Ureter (tissue), 1 donor: ENCODE measurements at places on chromosomes 1 and 21.

DNA sequence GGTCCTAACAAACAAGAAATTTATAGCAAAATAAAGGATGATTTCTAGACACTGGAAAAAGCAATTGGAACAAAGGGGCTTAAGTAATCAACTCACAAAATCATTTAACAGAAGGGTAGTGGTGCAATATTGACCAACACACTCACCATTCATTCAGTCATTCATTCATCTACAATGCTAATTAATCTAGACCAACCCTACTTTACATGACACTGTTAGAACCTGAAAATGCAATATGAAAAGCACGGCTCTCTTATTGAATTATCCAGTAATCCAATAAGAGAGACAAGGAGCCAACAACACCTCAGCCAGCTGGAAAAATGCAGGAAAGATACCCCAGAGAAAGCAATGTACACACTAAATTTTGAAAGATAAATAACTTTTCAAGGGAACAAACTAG is 310.8 kb upstream of the NR5A2 start:
- no peak for DNase-seq

GRCh38 chr1:117894078-117894477 is 35.3 kb downstream of the GDAP2 start:
- DNase-seq, result no peak

DNA sequence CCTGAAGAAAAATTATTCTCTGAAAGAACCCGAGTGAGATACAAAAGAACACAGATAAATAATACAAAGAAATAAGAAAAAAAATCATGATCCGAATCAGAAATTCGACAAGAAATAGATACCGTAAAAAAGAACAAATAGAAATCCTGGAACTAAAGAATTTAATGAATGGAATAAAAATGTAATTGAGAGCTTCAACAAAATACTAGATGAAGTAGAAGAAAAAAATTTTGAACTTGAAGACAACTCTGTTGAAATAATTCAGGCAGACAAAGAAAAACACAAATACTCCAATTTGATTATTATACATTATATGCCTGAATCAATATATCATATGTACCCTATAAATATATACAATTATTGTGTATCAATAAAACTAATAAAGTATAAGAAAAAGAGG is 4.8 kb upstream of the OR6F1 start:
- DNase-seq, result no peak

DNA sequence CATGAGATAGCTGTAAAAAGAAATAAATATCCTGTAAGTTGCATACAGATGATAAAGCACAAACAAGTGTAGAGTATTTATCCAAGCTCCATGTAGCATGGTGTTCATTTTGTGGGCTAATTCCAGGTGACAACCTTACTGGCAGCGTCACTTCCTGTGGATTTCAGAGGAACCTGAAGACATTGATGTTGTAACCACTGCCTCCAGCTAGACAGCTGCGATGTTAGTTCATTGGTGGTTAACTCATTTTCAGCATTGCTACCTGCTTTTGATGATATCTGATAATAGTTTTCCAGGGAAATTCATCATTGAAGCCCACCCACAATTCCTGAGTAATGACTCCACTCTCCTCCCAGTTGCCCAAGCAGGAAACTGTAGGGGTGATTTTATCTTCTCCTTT is 3.0 kb downstream of the HSD3B1 start:
- DNase-seq, result no peak

DNA sequence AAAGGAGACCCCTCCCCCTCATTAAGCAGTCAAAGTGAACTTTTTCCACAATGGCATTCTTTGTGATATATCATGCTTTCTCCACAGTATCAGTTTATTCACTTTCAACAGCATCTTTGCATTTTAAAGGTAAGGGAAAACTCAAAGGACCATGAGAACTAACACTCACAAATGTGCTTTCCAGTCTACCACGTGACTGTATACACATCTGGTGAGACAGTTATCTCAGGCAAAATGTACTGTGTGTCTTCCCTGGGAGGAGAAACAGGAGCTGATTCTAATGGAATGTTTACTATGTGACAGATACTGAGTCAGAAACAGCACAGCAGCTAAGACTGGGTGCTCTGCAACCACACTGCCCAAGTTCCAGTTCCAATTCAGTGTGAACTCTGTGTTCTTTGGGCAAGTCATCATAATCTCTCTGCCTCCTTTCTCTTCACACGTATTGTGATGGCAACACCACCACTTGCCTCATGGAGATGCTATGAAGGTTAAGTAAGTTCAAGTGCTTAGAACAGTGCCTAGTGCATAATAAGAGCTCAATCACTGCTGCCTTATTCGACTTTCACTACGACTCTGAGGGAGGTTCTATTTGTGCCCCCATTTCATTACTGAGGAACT is 79.0 kb downstream of the SLC45A1 start:
- peak; percentile 41 for DNase-seq

DNA sequence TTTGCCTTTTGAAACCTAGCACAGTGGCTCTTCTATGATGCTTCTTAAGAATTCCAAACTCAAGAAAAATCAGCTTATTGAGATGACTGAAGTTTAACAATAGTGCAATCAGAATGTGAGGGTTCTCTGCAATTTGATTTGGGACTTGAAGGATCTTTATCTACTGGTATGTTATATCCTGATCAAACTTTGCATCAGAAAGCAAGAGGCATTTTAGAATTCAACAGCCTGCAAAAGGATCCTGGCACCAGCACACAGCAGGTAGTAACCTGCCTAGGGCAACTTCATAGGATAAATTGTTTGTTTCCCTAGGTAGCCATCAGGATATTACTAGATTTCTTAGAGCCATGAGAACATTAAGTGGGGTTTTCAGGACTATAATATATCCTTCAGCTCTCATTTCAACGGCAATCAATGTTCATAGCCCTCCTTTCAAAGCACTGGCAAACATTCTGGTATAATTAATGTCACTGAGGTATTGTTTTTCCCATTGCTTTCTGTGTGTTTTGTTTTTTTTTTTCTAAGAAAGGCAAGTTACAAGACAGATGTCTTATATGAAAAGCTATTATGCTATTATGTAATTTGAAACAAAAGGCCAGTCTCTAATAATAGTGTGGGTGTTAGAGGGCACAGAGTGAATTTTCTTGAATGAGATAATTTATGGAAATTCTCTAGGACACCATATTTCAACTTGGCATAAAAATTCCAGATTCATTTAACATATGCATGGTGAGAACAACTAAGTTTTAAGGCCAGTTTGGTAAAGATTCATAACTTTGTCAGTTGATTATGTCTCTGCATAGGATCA is 34.5 kb downstream of the NTNG1 start:
- no peak for DNase-seq

- DNase-seq, result no peak
These were observed 24.6 kb downstream of the MAPKAPK2 start for GRCh38 chr1:206709322-206709721.

- DNase-seq, result no peak
These were observed 91.2 kb upstream of the NGF start for GRCh38 chr1:115429241-115429640.

GRCh38 chr1:167173516-167174184 is 47.0 kb upstream of the POU2F1 start:
- no peak for DNase-seq

- no peak for DNase-seq
These were observed 12.0 kb upstream of the CASZ1 start for GRCh38 chr1:10808441-10808840.

GRCh38 chr1:159889202-159889601 is 10.8 kb downstream of the CFAP45 start:
- DNase-seq, result no peak

DNA sequence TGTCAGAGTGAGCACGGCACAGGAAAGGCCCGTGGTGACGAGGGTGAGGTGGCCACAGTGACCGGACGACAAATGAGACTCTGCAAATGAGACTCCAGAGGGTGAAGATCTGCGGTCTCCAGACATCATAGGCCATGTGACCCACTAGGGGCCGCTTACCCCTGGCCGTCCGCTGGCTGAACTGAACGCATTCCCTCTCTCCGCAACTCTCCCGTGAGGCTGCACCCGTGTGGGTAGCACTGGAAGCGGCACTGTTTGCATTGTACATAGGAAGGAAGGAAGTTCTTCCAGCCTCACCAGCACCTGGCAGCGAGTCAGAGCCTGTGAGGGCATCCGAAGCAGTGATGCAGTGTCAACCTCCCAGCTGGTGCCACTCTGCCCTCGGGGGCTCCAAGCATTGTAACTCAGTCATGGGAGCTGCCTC is 23.6 kb upstream of the SPSB1 start:
- DNase-seq, result no peak

GRCh38 chr1:219476116-219476515 is 136.8 kb downstream of the ZC3H11B start:
- DNase-seq, result no peak

GRCh38 chr21:46100906-46101305 is 3.0 kb downstream of the COL6A2 start:
- DNase-seq, result no peak

DNA sequence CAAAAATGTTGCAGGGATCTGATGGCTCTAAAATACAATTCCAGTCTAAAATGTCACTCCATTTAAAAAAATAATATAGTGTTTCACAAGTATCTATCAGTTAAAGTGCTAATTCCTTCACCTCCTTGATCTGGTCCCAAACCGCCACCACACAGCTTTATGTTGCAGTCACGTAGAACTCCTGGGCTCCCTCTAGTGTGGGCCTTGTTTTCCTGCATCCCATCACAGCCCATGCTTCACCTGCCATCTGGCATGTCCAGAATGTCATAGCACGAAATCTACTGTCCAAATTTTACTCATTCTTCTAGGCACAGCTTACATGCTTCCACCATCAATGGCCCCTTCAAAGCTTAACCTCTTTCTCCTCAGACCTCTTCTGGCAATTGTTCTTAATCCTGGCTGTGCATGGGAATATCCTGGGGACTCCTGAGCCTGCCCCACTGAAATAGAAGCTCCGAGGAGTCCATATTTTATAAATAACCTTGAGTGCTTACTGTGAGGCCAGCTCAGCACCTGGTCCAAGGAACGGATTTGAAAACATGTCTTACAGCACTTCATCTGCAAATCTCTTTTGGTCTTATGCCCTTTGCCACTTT is 15.5 kb downstream of the FYB2 start:
- DNase-seq, result no peak

GRCh38 chr1:119729044-119729443 is 17.3 kb downstream of the PHGDH start:
- DNase-seq, result no peak

- no peak for DNase-seq
These were observed 115.1 kb downstream of the HIVEP3 start for GRCh38 chr1:41803656-41804055.

DNA sequence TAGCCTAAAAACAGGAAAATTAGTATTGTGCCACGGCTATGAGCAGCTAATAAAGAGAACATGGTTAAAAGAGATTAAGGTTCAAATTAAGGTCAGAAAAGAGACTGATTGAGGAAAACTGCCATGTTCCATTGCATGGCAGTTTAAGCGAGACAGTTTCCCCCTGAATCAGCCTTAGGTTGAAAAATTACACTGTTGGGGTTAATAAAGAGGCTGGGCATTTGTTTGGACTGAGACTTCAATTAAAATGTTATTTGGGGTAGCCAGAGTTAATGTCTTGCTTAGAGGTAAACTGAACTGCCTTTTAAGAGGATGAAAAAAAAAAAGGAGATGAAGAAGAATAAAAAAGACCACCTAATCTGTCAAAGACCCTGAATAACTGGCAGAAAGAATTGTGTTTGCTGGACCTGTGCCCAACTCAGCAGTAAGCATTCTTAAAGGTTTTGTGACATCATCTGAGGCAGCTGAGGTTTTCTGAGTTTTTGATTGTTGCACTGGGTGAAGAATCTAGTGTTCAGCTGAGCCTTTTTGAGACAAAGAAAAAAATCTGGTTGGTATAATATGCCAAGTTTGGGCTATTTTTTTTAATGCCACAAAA is 17.7 kb upstream of the PROX1 start:
- no peak for DNase-seq

DNA sequence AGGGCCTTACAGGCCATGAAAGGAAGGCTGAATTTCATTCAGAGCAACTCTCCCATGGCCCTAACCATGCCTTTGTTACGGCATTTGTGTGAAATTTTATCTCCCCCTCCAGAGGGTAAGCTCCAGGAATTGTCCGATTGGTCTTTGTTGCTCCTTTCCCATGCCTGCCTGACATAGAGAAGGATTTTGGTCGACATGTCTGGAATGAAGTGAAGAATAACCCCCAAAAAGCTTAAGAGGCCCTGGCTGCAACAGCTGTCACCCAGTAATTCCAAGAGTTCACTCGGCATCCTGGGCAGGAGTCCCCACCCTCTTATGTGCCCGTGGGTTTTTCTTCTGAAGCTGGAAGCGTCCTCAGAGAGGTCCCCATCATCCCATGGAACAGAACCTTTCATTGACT is 20.6 kb downstream of the CDA start:
- DNase-seq, result no peak

GRCh38 chr1:185693654-185694053 is 40.5 kb upstream of the HMCN1 start:
- DNase-seq, result no peak

GRCh38 chr1:20153000-20153418 is 13.9 kb downstream of the PLA2G2F start:
- peak; percentile 62 for DNase-seq

DNA sequence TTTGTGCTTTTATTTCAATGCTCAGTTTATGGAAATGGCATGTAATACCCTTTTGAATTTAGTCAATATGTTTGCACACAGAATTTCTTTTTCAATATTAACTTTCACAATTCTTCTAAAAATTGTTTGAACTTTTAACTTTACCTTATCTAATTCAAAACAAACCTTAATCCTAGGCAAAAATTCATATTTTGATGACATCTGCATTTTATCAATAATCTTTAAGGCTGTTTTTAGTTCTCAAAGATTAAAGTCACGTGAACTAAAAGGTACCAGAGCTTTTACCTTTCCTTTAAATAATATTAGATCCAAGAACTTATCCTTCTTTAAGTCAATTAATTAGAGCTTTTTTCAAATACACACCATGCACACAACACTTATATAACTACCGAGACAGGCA is 218.9 kb upstream of the NCAM2 start:
- DNase-seq, result no peak

DNA sequence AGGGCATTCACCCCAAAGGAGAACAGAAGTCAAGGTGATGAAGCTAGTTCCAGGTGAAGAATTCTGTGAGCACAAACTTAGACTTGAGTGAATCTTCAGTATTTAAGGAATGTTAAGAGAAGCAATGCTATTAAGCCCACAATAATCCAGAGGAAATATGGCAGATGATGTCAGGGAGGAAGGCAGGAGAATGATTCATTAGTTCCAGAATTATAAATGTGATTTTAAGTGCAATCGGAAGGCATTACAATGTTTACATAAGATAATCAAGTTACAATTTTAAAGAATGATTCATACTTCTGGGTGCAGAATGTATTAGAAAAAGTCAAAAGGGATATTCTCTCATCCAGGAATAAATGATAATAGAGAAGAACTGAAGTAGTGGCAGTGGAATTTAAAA is 545.2 kb upstream of the BRINP3 start:
- DNase-seq, result no peak

- DNase-seq, result no peak
These were observed 1024.5 kb upstream of the ADGRL2 start for GRCh38 chr1:80776266-80776665.

GRCh38 chr1:36989241-36989640 is 45.1 kb downstream of the GRIK3 start:
- DNase-seq, result no peak

GRCh38 chr1:53663529-53664300 is 75.2 kb downstream of the GLIS1 start:
- no peak for DNase-seq

GRCh38 chr1:229263254-229263653 is 7.7 kb upstream of the RAB4A start:
- no peak for DNase-seq
